ENCODE measurements at places on chromosomes 5 and 9.

DNA sequence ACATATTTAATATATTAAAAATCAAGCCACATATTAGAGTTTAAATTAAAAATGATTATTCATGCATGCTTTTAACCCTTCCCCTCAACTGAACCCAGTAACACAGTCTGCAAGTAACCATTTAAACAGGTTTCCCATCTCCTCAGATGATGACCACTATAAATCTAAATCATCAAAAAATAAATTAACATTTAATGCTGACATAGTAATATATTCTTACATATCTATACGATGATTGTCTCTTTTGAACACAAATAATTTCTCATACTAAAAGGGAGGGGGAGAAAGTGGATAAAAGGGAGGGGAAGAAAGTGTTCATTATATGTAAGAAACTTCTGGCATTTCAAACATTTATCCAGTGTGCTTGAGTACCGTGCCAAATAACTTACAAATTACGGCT, 701.6 kb downstream of the MTRR start:
- no peak for DNase-seq

DNA sequence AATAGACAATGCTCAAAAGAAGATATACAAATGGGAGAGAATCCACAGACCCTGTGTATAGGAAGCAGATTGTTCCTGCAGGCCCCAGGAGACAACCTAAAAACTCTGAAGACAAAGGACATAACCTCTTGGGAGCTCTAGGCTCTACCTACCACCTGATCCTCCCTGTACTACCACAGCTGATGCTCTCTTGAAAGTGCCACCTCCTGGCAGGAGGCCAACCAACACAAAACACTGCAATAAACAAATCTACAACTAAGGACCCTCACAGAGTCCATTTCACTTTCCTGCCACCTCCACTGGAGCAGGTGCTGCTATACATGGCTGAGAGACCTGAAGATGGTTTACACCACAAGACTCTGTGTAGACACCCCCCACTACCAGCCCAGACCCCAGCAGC, 49.0 kb downstream of the STARD4 start:
- no peak for DNase-seq

- DNase-seq, result no peak
Measured at GRCh38 chr9:113992276-113992951, 85.7 kb downstream of the AMBP start.

- peak; percentile 41 for DNase-seq
Measured at GRCh38 chr9:107587191-107587963, 97.8 kb upstream of the KLF4 start.

GRCh38 chr5:10337107-10337506, 16.4 kb upstream of the MARCHF6 start:
- no peak for DNase-seq

- DNase-seq, result no peak
Measured at GRCh38 chr5:59149271-59149670, 566.4 kb downstream of the RAB3C start.

GRCh38 chr9:17970277-17970676, 391.4 kb downstream of the SH3GL2 start:
- no peak for DNase-seq

DNA sequence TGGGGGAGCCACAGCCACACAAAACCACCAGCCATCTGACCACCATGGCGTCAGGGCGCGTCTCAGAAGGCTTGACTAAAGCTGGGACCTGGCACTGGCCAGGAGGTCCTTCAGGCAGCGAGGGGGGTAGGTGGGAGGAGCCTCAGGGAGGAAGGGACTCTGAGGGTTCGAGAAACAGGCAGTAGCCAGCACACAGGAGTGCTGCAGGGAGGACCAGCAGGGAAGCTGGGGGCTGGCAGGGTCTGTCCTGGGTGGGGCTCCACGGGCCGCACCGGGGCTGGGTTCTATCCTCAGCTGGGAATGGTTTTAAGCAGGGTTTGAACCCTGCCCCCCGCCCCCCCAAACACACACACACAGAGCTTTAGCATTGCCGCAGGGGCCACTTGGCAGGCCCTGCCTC, 7.4 kb downstream of the FAM163B start:
- no peak for DNase-seq

DNA sequence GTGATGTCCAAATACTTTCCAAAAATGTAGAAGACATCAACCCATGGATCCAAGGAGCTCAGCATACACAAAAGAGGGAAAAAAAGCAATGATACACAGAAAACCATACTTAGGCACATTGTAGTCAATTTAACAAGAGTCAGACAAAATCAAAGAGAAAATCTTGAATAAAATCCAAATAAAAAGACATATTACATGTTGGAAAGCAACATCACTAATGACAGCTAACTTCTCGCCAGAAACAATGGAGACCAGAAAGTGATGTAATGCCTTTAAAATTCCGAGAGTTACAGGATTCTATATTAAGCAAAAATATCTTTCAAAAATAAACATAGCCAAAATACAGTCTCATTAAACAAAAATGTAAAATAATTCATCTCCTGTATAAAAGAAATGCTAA, 79.8 kb upstream of the SLCO4C1 start:
- no peak for DNase-seq

- no peak for DNase-seq
Measured at GRCh38 chr5:619444-619843, 7.3 kb downstream of the CEP72 start.

GRCh38 chr9:112218908-112219307, 43.8 kb upstream of the SUSD1 start:
- DNase-seq, result no peak
